Activated CD8-positive, alpha-beta memory T cell treated with anti-CD3 and anti-CD28 coated beads for 1 hour (primary cell): ENCODE measurements at places on chromosomes 6 and 20.

DNA sequence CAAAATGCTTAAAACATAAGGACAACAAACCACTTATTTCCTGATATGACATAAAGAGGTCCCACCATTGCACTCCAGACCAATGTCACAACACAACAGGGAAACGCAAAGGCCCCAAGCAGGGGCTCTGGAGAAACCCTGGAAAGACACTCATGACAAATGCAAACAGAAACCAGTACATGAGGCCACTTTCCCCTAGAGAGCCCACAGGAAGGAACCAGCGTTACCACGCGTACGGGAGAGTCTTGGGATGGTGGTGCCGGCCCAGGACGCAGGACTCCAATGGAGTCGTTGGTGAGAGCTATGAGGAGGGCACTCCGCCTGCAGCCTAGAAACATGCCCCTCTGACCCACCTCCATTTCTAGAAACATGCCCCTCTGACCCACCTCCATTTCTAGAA is 20.2 kb downstream of the GMEB2 start:
- no peak for DNase-seq

GRCh38 chr20:48826883-48827771 is 672 bp downstream of the PREX1 start:
- DNase-seq: no peak

- no peak for DNase-seq
Observed at GRCh38 chr6:4774296-4774695, 1.9 kb upstream of the CDYL start.

- DNase-seq: no peak
Observed at GRCh38 chr6:167122827-167123657, at the start of gene CCR6. TSS of gene CCR6 (plus strand) at chr6:167123096. CDS start at chr6:167136135, 13,039 bp downstream.

DNA sequence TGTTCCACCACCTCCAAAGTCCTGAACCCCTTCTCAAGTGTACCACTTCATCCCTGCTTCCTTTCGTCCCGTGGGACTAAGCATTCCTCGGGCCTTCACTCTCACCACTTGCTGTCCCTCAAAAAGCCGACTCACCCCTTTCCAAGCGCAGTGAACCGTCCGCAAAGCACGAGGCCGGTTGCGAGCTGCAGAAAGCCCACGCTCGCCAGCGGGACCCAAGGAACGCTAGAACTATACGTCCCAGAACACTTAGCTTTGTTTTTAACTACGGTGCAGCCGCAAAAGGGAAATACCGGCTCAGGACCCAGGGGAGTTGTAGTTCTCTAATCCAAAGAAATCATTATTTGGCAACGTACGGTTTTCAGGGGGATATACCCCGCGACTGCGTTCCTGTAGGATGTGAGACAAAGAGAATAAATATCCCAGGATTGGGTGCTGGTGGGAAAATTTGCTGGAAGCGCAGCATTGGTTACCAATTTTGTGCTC is 416 bp upstream of the POLR1H start:
- DNase-seq: no peak

- DNase-seq: no peak
Observed at GRCh38 chr6:26232940-26233648, 131.9 kb upstream of the BTN3A2 start.

DNA sequence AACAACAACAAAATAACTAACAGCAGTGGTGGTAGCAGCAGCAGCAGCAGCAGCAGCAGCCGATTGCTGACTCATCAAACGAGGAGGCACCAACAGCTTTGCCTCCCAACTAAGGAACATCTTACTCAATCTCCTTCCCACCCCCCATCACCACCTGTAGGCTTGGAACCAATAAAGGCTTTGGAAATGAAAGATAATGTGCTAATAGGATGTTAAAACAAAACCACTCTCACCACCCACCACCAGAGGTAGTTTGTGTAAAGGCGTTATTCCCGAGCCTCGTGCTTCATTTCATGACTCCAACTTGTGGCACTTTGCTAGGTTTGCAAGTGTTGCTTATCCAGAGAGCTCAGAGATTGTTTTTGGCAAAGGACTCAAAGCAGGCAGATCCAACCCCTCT is 346.5 kb downstream of the CD83 start:
- no peak for DNase-seq

- no peak for DNase-seq
Observed at GRCh38 chr6:95248499-95248898, 328.8 kb upstream of the MANEA start.

- no peak for DNase-seq
Observed at GRCh38 chr6:137737836-137738596, 129.0 kb upstream of the TNFAIP3 start.

DNA sequence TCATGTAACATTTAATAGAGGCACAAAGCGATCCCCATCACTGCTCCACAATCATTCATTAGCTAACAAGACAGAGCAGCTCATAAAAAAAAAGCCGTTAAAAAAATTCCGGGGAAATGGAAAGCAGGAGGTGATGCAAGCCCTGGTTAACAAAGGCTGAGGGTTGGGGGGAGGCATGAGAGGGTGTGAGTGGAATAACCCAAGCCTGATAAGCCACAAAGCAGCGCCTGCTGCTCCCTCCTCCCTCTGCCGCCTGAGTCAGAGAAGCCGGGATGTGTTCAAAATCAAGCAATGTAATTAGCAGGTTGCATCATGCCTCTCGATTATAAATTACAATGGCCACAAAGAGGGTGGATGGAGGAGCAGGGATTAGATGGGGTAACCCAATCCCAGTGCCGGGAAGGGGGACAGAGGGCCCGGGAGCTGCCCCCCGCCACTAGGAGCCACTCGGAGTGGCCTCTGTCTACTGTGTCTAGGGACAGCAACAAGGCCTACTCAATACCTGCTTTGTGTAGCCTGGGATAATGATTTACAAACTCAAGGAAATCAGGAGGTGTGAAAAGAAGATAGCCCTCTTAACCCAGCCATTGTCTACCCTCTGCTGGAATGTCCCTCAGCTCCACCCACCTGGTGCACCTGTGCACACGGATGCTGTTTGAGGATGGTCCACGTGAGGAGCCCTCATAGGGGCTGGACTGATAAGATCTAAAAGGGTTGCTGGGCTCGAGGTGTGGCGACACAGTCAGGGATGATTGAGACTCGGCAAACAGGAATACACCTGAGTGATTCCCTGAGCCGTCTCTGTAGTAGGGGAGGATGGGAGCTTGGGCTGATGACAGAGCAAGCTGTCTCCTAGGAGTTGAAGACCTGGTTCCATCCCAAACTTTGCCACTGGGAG is 156.9 kb downstream of the VEGFA start:
- DNase-seq: no peak

DNA sequence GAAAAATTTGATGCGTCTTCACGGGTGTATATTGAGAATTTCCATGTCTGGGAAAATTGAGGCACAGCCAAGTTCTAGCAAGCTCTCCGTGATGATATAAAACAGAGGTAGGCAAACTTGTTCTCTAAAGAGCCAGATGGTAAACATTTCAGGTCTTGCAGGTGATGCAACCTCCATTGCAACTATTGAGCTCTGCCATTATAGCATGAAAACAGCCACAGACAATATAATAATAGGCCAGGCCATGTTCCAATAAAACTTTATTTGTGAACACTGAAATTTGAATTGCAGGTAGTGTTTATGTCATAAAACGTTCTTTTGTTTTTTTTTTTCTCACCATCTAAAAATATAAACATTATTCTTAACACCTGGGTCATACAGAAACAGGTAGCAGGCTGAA is 168.2 kb downstream of the ZNF217 start:
- no peak for DNase-seq

DNA sequence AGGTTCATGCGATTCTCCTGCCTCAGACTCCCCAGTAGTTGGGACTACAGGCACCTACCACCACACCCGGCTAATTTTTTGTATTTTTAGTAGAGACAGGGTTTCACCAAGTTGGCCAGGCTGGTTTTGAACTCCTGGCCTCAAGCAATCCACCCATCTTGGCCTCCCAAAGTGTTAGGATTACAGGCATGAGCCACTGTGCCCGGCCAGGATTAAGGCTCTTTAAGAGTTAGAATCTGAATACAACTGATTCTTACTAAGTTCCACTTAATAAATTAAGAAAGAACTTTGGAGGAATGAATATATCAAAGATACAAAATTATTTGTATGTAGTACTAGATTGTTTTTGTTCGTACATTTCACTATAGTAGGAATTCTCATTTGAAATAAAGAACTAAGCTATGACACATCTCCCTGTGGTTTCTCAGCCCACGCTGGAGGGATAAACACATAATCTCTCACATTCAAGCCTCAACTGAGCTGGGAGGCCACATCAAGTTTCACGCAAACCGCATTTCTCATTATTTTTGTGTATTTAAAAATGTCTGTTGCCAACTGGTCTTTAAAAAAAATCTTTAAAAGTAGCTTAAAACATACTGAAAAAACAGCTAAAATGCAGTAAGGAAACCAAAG is 34.2 kb downstream of the DTNBP1 start:
- no peak for DNase-seq

- no peak for DNase-seq
Observed at GRCh38 chr6:35238843-35239289, 20.7 kb upstream of the ZNF76 start.

DNA sequence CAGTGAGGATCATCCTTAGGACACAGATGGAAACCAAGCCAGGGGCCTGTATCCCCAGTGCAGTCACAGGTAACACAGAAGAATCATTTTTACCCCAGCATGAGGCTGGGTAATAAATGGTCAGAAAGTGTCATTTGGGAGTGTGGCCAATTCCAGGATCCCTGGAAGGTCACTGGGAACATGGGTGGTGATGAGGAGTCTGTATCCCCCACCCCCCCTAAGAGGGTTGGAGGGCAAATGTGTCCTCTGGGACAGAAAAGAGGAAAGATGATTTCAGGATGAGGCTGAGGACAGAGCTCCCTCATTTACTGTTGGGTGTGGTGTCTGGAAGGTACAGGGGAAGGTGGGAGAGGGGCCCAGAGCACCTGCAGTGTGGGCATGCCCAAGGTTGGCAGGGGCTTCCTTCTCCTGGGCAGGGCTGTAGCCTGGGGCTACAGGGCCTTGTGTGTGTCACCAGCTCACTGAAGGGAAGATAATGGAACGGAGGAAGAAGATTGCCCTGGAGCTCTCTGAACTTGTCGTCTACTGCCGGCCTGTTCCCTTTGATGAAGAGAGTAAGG is 34.5 kb downstream of the PLCG1 start:
- no peak for DNase-seq

- DNase-seq: no peak
Observed at GRCh38 chr6:63910863-63911551, 275.4 kb downstream of the PHF3 start.

DNA sequence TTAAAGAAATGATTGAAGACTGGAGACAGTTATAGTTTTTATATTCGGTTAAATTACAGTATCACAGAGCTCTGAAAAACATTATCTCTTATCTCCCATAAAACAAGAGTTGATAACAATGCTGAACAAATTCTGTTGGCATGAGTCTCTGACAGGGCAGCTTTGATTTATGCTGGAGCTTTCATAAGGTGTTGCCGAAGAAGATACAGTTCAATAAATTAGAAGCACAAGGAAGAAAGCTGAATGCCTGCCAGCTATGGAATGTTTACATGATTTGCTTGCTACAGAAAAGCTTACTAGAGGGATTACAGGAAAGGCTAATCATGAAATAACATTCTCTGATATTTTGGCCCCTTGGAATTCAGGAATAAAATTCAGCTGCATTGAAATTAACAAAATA is 431.9 kb upstream of the GJE1 start:
- no peak for DNase-seq

DNA sequence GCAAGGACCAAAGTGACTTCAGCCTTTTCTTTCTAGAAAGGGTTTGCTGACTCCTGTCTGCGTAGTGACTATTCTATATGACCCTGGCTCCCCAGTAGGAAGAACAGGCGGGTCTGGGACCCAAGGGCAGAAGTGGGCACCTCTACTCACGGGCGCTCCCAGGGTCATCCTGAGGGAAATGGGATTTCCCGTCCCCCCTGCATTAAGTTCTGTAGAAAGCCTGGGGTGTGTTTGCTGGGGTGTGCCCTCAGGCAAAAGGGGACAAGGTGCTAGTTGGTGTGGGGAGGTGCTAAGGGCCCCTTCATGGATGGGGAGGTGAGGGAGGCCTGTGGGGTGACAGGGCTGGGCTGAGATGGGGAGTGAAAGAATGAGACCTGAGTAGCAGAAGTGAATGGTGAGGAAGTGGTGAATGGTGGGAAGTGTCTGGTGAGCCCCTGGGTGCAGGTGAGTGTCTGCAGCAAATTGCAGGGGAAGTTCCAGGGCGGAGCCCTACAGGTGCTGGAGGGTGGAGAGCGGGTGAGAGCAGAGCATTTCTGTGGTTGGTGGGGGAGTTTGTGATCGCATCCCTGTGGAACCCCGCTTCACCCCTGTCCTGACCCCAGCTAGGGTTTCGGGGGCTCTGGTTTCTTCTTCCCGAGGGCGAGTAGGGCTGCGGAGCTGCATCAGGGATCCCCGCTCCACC is 21.1 kb downstream of the RAET1L start:
- DNase-seq: peak; percentile 31

GRCh38 chr6:49698478-49698877 is 14.9 kb downstream of the CRISP2 start:
- no peak for DNase-seq

DNA sequence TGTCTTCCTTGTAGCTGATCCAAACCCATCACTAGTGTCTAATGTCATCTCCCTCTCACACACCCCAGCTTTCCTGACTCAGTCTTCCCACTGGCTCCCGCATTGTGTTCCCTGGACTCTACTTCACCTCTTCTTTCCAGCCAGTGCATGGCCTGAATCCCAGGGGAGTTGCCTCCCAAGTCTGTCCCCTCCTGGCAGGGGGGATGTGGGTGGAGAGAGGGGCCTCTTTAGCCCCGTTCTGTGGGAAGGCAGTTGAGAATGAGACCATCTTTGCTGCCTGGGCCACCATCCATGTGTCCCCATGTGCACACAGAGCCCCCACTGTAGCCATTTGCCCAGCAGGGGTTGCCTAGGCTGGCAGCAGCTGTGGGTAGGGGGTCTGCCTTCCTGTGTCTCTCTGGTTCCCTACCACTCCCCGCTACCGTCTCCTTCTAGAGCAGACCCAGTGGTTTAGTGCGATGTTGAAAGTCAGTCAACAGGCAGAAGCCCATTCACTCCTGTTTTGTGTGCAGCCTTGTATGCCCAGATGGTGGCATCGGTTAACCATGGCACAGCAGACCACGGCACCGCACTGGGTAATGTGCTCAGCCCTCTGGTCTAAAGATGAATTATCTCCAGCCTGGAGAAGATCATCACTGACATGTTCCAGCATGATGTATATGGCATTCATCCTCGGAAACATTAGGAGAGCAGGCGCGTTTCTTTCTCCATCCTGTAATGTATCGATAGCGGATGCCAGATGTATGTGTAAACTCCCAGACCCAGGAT is 178.8 kb upstream of the SNX9 start:
- DNase-seq: no peak

- DNase-seq: no peak
Observed at GRCh38 chr20:3296261-3297078, 57.5 kb upstream of the SLC4A11 start.

DNA sequence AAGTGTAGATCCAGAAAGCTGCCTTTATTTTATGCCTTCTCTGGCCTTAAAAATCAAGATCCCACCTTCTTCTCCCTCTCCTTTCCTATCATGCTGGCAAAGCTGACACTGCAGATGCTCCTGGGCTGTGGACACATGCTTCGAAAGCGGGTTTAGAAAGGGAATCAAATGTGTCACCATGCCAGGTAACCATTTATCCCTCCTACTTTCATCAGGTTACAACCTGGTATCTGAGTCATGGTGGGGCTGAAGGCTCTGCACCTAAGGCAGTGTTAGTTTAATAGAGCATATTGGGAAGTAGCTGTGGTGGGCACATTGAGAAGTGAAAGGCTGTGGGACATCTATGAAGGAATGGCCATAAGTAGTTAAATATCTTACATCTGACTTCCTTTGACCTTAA is 69.8 kb downstream of the GJA1 start:
- no peak for DNase-seq

- no peak for DNase-seq
Observed at GRCh38 chr20:35012227-35013069, 56.8 kb downstream of the MYH7B start.

- no peak for DNase-seq
Observed at GRCh38 chr6:154471609-154472362, 38.7 kb downstream of the CNKSR3 start.
